Daoy (cell line): ENCODE measurements at places on chromosomes 6 and 20. TPM values are rescaled to one million over a fixed set of nuclear protein-coding genes. Genes with fewer than 3 reads are reported as not detected.

DNA sequence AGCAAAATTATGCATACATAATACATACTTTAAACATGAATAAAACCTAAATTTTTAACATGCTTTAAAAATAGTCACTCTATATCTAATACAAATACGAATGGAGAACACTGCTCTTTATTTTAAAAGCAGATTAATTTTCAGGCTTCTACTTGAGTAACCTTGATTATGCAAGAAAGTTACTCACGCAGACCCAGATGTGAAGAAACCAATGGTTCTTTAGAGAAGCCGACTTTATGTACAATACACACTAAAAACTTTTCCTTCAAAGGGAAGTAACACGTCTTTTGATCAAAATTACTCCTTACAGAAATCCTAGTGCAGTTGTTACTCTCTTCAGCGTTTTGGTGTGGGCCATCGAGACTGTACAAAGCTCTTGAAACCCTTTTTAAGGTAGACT lies 136.9 kb upstream of the SLC22A16 start:
- no peak for DNase-seq

- DNase-seq, result no peak
These were observed 38.7 kb upstream of the TNFRSF21 start for GRCh38 chr6:47348316-47348863.

DNA sequence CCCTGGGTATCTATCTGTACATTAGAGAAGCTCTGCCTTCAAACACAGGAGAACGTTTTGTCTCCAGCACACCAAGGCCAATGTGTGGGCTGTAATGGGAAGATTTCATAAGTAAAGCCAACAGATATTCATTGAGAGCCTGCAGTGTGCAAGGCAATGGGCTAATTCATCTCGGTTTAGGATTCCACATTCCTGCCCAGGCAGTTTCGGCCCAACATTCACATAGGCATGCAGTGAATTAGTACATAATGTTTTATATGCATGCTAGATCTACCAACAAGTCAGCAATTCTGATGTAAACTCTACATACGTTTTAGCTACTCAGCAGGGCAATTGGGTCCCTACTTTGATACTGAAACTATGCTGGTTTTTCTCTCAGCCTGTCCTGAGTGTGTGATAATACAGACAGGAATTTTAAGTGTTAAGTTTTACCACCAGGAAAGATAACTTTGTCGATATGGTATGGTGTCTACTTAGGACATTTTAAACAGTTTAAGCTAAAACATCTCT lies 46.9 kb upstream of the NAA20 start:
- DNase-seq, result no peak

- no peak for DNase-seq
These were observed 66.9 kb downstream of the BCKDHB start for GRCh38 chr6:80173411-80173810.

Gene FRMD1
- total RNA-seq, result 0.03 TPM in 1 of 2 replicates, not detected in the other

Gene HLA-DMA
- total RNA-seq, result 0.11 and 1.8 TPM in 2 replicates
